ENCODE measurements at places on chromosomes 2 and 18. TPM values are rescaled to one million over a fixed set of nuclear protein-coding genes. Genes with fewer than 3 reads are reported as not detected.

DNA sequence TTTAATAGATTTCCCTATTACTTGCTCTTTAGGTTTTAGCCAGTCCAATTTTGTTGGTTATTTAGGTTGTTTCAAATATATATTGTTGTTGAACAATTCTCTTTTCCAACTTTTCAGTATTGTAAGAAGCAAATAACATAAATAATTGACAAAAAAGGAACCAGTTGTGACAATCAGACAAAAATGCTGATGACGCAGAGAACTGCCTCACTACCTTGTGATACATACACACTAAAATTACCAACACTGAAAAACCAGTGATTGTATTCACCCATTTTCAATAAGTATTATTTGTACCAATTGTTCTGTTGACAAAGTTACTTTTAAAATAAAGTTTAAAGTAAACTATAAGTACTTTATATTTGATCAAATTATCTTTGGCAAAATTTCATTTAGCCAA, 43.1 kb upstream of the NABP1 start:
- no peak for DNase-seq

Gene CFC1
- not detected for total RNA-seq

DNA sequence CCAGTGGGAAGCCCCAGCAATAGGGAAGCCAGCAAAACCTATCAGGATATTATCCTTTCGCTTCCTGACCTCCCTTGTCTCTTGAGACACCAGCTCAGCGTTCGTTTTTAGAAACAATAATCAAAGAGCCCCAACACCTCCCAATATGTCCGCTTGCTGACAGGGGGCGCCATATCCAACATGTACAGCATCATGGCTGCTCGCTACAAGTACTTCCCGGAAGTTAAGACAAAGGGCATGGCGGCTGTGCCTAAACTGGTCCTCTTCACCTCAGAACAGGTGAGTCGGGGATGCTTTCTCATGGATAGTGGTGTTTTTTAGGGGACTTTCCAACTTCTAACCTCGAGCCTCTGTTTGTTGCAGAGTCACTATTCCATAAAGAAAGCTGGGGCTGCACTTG, 28.7 kb downstream of the GAD1 start:
- DNase-seq: no peak

Gene MIB1
- 46.7 TPM for total RNA-seq
